ENCODE measurements at places on chromosomes 12 and 14.

DNA sequence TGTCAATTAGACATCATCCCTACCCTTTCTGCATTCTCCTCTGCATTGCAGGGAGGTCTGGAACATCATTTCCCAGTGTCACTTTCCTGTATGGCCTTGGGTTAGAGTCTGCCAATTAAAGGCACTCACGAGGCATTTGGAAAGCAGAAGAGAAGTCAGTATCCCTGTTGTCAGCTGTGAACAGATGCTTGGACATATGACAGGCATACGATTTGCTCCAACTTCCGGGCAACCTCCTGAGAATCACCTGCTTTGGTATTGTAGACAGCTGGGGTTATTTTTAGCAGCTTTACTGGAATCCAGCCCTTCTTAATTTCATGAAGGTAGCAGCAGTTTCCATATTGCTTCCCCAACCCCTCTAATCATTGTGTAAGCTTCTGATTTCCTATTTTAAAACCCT lies 88.7 kb upstream of the DHRS4 start:
- no peak for DNase-seq

- DNase-seq: no peak
These were observed 12.6 kb upstream of the CTDSP2 start for GRCh38 chr12:57859121-57859520.

- no peak for DNase-seq
These were observed 310.2 kb downstream of the CCDC91 start for GRCh38 chr12:28500373-28501024.

DNA sequence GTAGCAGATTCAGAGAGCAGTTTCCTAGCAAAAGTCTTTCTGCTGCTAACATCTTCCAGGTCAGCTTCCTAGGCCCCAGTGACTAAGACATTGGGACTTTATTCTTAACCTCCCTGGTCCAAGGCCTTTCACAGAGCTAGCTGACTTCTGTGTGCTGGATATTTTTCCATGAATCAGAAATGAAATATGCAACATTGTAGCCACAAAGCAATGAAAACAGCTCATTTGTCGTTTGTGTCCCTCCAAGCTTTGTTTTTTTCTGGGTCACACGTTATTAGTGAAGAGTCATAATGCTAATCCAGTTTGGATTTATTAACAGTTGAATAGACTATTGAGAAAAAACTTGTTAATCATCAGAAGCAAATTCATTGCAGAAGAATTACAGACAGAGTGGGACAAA lies 82.4 kb downstream of the ARF6 start:
- DNase-seq: no peak

DNA sequence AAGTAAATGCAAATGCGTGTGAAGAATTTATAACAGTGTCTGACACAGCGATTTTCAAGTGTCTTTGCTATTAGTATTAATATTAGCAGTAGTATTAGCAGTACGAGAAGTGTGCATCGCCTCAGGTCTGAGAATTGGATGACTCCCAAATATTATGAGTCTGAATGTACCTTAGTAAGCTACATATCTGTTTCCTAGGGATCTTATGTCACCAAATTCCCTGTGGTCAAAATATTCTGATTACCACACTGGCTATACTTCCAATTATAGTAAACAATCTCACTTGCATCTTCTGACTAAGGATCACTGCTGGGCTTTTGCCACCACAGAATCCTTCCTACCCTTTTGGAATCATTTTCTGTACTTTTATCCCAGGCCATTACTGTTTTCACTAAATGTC lies 396.0 kb upstream of the MIS18BP1 start:
- DNase-seq: no peak

DNA sequence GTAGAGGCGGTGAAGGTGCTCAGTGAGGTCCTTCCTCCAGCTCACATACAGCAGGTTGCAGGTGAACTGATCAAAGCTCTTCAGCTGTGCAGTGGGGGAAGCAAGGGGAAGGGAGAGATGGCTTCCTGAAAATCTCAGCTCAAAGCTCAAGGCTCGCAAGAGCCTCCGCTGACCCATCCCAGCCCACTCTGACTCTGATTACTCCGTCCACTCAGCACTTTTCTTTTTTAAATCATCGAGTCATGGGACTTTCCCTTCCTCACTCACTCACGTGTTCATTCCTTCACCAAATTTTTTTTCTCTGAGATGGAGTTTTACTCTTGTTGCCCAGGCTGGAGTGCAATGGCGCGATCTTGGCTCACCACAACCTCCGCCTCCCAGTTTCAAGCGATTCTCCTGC lies 4.7 kb downstream of the ABCD4 start:
- no peak for DNase-seq

- DNase-seq: no peak
These were observed 415.4 kb downstream of the DPF3 start for GRCh38 chr14:72478471-72478893.

GRCh38 chr14:103606963-103607668 lies 21.9 kb upstream of the KLC1 start:
- DNase-seq: peak; percentile 60

DNA sequence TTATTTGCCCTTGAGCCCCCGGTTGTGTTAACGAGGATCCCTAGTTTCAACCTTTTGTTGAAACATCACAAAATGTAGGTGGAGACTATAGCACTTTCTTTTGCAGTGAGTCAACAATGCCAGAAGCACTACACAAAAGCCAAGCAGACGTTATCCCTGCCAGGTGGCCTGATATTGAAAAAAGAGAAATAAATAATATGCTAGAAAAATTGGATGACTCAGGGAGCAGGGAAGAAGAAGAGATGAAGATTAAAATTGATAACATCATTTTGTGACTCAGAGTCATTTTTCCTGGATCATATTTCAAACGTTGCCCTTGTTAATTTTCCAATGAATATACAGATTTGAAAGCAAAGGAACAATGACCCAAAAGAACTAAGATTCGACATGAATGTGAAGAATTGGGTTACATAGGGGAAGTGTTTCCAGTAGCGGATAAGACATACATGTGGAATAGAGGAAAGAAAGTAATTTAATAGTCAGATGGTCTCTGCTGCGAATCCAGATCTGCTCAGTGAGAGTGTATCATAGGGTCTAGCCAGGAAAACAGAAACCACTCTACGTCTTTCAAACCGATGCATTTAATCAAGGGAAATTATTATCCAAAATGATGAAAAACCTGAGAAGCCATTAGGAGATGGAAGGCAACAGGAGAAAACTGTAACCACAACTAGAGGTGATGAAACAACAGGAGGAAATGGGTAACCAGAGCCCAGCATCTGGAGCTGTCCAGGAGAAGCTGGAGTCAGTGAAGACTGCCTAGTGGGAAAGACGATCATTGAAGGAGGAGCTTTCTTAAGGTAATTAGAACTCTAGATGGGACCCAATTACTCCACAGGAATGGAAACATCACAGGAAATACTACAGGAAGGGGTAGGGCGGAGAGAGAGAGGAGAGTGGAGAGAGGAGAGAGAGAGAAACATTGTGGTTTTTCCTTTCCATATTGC lies 57.9 kb downstream of the RERG start:
- DNase-seq: no peak

GRCh38 chr14:57771801-57772200 lies 94.1 kb downstream of the SLC35F4 start:
- no peak for DNase-seq

GRCh38 chr12:98793121-98793520 lies 148.0 kb downstream of the APAF1 start:
- no peak for DNase-seq

DNA sequence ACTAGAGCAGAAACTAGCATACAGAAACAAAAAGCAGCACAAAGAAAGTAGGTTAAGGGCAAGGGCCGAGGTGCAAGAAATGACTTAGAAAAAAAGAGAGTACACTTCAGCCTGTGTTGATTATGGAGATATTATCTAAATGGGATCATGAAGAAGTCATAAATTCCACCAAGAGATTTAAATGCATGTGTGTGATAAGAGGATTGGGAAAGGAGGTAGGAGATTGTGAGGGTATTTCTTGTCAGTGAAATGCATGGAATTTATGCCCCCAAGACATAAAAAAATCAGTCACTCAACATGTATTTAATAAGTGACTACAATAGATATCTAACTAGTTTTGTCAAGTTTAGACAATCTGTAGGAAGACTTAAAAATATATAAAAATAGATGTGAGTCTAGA lies 976.2 kb upstream of the LRFN5 start:
- no peak for DNase-seq

DNA sequence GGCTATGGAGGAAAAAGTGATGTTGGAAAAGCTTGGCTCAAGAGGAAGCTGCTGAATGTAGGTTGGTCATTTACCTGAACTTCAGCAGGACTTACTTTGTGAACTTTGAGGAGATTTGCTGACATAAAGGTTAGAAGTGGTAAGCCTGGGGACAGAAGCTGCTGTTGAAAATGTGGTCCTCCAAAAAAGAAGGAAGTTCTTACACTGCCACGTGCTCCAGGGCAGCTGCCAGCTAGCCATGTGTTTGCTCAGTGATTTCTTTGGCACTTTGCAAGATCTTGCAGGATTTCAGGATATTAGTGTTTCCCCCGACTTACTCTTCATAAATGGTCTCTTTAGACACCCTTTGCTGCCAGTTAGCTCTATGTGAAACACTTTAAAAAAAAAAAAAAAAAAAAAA lies 14.8 kb upstream of the DYRK2 start:
- no peak for DNase-seq

- DNase-seq: no peak
These were observed 13.6 kb downstream of the BCL7A start for GRCh38 chr12:122035292-122035691.

- no peak for DNase-seq
These were observed 13.9 kb downstream of the JDP2 start for GRCh38 chr14:75441728-75442127.

DNA sequence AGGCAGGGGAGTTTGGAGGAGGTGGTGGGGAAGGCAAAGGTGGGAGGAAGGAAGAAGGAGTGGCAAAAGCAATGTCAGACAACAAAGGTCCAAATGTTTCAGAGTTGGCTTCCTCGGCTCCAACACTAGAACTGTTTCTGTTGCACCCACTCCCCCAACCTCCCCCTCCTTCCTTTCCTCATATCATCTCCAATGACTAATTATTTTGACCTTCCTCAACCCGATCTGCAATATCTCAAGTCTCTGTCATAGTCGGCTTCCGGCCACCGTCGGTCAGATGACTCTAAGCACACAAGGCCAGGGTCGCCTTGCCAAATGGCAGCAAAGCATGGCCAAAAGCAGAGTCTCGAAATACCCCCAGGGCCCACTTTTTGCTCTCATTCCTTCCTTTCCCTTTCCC lies 637.0 kb upstream of the TBX3 start:
- no peak for DNase-seq

GRCh38 chr12:131825146-131825892 lies 2.9 kb upstream of the MMP17 start:
- no peak for DNase-seq

GRCh38 chr12:25497021-25497420 lies 56.1 kb downstream of the LMNTD1 start:
- no peak for DNase-seq

GRCh38 chr12:72209086-72209485 lies 63.1 kb upstream of the TRHDE start:
- no peak for DNase-seq

DNA sequence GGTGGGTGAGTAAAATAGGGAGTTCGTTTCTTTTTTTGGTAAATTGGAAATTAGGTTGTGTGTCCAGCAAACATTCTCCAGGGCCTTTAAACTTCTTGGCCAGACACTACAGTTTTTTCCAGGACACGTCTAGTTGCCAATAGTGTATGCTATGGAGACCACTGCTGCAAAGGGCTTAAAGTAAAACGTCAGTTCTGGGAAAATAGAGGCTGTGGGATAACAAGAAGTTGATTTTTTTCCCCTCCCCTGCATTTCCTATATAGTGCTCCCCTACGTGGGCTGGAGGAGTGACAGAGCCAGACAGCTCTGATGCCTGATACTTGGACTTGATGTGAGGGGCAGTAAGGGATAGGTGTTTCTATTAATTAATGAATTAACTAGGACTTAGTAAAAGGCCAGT lies 2.4 kb downstream of the ACVR1B start:
- DNase-seq: peak; percentile 26

- DNase-seq: no peak
These were observed 7.5 kb upstream of the CCDC177 start for GRCh38 chr14:69582212-69582611.

DNA sequence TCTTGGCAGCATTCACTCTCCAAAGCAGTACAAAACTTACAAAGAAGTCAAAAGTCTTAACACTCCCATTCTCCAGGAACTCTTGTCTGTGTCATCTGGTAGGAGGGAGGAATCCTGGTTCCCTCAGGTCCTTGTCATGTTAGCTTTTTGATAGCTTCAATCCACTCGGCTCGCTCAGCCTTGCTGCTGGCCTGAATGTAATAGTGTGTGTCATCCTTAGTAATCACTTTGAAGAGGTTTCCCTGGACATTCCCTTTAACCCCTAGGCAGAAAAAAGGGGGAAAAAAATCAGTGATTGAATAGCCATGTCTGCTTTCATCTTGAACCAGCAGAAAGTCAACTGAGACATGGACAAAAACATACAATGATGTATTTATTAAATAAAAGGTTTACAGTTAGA lies 24.8 kb downstream of the PLEK2 start:
- no peak for DNase-seq

GRCh38 chr14:82490397-82490796 lies 956.7 kb upstream of the SEL1L start:
- no peak for DNase-seq

DNA sequence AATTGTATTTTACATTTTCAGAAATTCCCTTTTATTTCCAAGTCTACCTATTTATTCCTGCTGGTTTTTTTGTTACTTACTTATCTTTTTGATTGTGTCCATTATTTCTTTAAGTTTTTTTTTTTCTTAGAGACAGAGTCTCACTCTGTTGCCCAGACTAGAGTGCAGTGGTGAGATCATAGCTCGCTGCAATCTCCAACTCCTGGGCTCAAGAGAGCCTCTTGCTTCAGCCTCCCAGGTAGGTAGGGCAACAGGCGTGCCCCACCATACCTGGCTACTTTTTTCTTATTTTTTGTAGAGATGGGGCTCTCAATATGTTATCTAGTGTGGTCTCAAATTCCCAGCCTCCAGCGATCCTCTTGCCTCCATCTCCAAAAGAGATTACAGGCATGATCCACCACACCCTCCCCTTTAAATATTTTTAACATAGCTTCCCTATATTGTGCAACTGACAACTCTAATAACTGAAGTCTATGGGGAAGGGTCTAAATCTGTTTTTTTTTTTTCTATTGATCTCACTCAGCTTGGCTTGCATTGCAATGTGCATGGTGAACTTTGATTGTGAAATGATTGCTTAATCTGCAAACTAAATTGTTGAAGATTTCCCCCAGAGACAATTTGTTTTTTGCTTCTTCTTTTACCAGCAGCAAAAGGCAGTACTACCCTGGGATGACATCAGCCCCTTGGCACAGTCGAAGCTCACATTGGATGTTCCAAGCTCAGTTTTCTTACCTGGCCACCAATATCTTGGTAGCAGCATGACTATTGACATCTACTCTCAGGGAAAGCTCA lies 25.7 kb upstream of the COCH start:
- DNase-seq: peak; percentile 67

- no peak for DNase-seq
These were observed 421.8 kb upstream of the PDE3A start for GRCh38 chr12:19946550-19946949.

DNA sequence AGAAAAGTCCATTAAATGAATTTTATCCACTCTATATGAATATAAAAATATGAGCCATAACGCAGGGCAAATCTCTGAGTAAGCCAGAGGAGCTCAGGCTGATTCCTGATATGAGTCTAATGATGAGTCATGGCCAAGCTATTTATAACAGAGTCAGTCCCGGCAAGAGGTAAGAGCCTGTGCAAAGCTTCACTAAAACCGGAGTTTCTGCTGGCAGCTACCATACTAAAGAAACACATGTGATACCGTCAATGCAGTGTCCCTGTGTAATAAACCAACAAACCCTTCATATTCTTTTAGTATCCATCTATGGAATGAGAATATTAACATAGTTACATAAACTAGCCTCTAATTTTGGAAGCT lies 319.4 kb downstream of the KCNC2 start:
- no peak for DNase-seq
